ENCODE measurements at places on chromosomes 2 and 18.

GRCh38 chr2:72999729-73000725 lies 71.5 kb downstream of the SFXN5 start:
- peak; percentile 17 for DNase-seq

DNA sequence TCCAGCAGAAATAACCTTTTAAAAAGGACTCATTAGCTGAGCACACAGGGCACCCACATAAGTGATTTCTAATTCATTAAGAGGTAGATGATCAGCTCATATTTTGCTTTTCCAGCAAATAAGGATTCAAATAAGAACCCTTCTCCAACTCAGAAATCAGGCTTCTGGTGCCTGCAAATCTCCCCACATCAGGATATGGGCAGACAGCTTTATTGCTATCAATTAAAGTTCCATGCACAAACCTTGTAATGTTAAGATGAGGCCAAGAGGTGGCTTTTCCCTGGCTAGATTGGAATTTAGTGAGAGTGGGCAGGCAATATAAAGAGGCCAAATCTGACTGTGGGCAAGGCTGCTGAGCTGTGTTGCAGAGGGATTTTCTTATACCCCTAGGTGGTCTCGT lies 193.6 kb downstream of the SH3RF3 start:
- DNase-seq, result no peak

GRCh38 chr2:144826105-144826504 lies 306.2 kb upstream of the ZEB2 start:
- no peak for DNase-seq

GRCh38 chr2:137115081-137115794 lies 349.9 kb downstream of the THSD7B start:
- DNase-seq, result no peak

DNA sequence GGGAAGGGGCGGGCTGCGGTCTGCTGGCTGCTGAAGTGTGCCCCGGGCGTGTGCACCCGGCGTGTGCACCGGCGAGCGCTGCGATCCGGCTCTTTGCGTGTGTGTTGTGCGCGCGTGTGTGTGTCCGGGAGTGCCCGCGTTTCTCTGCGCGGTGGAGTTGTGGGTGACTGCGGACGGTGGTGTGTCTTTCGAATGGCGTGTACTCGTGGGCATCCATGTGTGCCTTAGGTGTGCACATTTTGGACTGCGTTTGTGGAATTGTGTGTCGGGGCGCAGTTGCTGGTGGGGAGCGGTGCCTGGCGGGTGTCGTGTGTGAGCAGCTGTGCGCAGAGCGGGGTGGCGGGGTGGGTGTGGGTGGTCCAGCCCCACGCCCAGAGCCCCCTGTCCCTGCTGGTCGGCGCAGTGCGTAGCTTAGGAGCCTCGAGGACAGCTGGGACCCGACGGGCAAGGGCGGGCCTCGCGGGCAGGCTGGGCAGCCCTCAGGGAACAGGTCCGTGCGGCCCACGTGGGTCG lies 533 bp downstream of the HPCAL1 start:
- DNase-seq, result no peak

GRCh38 chr2:188293601-188294351 lies 2.1 kb downstream of the GULP1 start:
- peak; percentile 78 for DNase-seq

GRCh38 chr18:11785444-11786055 lies 65.7 kb upstream of the CHMP1B start:
- DNase-seq, result no peak

DNA sequence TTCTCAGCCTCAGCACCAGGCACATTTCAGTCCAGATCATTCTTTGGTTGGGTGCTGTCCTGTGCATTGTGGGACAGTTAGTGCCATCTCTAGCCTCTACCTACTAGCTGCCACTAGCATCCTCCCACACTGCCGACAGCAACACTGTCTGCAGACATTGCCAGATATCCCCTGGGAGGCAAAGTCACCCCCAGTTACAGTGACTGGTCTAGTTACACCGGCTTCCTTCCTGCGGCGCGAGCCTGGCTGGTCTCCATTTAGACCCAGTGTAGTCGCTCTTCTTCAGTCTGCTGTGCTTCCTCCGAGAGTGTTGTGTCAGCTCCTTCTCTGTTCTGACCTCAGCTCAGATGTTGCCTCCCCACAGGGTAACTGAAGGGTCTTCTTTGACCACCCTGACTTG lies 283.1 kb downstream of the PHLPP1 start:
- no peak for DNase-seq

GRCh38 chr2:109069331-109070194 lies 59.4 kb upstream of the SH3RF3 start:
- DNase-seq, result no peak

DNA sequence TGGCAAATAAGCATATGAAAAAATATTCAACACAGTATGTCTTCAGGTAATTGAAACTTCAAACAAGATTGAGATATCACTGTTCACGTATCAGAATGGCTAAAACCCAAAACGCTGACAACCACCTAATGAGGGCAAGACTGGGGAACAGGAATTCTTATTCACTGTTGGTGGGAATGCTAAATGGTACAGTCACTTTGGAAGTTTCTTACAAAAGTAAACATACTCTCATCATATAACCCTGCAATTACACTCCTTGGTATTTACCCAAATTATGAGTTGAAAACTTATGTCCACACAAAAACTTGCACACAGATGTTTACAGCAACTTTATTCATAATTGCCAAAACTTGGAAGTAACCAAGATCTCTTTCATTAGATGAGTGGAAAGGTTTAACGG lies 30.1 kb downstream of the BUB1 start:
- no peak for DNase-seq

DNA sequence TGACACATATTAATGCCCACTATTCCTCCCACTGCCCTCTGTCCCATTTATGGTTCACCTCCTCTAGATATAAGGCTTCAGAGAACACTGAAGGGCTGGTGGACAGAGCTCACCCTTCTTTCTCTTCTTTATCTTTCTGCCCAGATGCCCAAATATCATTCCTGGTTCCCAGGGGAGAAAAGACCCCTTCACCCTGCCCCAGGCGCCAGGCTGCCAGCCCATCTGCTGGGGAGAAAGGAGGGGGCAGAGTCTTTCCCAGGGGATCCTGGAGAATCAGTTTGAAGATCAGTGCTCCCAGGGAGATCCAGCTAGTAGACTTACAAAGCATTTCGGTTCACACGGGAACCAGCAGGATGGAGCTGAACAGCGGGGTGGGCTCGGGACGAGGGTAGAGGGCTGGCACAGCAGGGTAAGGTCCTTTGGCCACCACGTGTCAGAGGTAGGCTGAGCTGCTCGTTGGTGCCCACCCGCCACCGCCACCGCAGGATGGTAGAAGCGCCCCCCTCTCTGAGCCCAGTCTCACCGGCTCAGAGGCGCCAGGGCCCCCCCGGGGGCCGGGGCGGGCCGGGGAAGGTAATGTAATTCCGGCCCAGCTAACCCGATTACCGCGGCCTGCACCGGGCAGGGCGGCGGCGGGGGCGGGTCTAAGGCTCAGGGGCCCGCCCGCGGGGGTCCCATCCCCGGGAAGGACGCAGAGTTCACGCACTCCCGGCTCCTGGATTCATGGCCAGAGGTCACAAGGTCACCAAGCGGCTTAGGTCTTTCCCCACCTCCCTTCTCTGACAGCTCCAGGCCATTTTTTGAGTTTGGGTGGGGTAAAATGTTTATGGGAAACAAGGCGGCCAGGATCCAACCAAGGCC lies 1.3 kb upstream of the TLX2 start:
- no peak for DNase-seq

DNA sequence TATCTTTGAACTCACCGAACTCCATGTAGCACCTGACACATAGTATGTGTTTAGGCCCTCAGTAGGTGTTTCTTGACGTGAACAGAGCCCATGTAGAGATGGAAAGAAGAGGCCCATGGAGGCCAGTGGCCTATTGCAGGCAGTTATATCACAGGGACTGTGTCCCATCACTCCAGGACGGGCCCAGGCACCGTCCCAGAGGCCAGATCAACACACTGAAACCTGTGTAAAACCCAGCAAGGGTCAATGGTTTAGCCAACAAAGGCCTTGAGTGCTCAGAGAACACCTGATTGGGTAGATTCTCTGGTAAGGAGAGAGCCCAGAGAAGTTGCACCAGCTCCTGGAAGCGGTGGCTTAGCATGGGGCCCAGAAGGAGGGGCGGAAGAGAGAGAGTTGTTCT lies 82.8 kb downstream of the INHBB start:
- DNase-seq, result no peak

DNA sequence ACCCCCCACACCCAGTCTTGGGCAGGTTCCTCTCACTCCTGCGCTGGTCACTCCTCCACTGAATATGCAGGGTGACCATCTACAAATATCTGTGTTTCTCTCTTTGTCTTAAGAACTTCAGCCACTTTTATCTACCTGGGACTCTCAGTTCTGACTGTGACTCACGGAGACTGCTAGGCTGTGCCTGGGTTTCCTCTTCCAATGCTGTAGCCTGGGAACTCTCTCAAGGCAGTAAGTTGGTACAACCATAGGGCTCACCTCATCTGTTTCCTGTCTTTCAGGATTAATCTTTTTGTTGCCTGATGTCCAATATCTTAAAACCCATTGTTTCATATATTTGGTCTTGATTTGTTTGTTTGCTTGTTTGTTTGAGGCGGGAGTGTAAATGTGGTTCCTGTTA lies 47.2 kb upstream of the ZNF396 start:
- no peak for DNase-seq

GRCh38 chr2:8484502-8485283 lies 197.2 kb upstream of the ID2 start:
- no peak for DNase-seq

- no peak for DNase-seq
Observed at GRCh38 chr2:224523626-224524577, 61.3 kb downstream of the CUL3 start.

- peak; percentile 61 for DNase-seq
Observed at GRCh38 chr2:216555274-216555673, 56.6 kb downstream of the RPL37A start.

GRCh38 chr18:57060814-57061213 lies 86.1 kb upstream of the BOD1L2 start:
- no peak for DNase-seq

GRCh38 chr18:58534535-58535301 lies 94.2 kb downstream of the ALPK2 start:
- DNase-seq, result no peak

DNA sequence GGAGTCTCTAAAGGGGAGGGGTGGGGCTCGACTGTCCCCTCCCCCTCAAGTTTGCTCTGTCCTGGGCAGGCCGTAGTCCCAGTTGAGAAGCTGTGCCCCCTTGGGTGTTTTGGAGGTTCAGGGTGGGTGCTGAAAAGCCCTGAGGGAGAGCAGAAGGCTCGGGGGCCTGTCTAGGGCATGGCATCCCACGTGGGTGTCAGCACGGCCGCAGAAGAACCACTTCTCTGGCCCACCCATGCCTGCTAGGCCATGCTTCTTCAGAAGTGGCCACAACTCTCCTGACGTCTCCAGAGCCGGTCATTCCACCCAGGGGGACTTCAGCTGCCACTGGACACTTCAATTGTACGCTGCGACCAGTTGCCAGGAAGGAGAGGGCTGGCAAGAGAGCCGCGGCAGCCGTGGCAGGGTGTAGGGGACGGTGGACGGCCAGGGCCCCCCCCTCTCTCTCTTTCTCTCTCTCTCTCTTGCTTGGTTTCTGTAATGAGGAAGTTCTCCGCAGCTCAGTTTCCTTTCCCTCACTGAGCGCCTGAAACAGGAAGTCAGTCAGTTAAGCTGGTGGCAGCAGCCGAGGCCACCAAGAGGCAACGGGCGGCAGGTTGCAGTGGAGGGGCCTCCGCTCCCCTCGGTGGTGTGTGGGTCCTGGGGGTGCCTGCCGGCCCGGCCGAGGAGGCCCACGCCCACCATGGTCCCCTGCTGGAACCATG lies at the start of gene INPP5D:
INPP5D (plus strand) TSS at position 546 of the 704 bp plus-strand sequence; CDS start at position 683, 137 bp downstream.
- DNase-seq, result no peak

DNA sequence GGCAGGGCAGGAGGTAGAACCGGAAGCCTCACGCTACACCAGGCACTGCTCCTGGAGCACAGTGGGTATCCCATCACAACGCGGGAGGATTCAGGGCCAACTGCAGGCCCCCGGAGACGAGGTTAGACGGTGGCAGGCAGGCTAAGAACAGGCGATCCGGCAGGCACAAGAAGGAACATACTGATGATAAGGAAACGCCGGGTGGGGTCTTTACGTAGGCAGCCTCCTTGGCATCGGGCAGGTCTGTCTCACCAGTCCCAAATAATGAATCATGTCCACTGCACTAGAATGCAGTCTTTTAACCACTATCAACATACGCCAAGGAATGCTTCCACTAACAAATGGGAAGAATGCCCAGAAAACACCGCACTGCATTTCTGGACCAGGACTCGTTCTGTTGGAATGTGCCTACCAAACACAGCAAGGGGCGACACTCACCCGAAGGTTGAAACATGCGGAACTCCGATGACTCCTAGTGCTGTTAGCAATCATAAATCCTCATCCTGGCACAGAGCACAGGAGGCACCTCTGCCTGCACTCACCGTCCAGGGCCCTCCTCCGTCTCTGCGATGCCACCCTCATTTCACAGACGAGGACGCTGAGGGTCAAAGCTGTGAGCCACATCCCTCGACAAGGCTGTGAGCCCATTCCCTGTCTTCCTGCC lies 35.2 kb downstream of the ZNF516 start:
- DNase-seq, result peak; percentile 99

- DNase-seq, result no peak
Observed at GRCh38 chr2:223697316-223697891, 95.2 kb upstream of the SCG2 start.
